ENCODE measurements at places on chromosomes 11 and 22.

GRCh38 chr22:38464992-38465672 lies 2.8 kb upstream of the KDELR3 start:
- no peak for DNase-seq

GRCh38 chr11:69307871-69308431 lies 14.0 kb downstream of the MYEOV start:
- no peak for DNase-seq

DNA sequence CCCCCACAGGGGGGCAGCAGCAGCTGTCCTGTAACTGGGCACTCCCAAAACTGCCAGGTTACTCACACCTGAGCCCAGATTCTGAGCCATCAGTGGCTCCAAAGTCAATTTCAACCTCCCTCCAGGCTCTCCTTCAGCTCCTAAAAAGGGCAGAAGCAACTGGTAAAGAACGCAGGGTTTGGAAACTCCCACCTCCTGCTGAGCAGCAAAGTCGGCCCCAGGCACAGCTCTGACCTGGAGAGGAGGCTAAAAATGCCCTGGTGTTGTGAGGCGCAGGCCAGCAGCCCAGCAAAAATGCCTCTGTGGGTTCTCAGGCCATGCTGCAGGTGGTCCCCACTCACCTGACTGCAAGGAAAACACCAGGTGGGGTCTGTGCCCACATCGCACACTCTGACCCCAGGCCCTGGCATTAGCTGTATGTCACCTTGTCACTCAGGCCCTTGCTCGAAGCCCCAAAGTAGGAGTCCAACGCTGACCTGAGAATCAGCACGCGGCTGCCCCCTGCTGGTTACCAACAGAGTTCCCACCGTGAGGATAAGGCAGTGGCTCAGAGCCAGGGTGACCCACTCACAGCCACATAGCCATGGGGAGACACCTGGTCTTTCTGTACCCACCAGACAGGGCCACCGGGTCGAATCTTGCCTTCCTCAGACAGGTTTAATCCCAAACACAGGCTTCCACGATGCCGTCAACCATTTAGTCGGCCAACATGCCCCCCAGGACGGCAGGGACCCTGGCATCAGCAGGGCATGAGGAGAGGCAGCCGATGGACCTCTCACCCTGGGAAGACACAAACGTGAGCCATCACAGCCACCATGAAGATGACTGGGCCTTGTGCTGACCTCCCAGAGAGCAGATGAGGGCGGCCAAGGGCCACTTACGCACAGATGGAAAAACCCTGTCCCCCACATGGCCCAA lies 11.1 kb downstream of the POLR3H start:
- peak; percentile 83 for DNase-seq

DNA sequence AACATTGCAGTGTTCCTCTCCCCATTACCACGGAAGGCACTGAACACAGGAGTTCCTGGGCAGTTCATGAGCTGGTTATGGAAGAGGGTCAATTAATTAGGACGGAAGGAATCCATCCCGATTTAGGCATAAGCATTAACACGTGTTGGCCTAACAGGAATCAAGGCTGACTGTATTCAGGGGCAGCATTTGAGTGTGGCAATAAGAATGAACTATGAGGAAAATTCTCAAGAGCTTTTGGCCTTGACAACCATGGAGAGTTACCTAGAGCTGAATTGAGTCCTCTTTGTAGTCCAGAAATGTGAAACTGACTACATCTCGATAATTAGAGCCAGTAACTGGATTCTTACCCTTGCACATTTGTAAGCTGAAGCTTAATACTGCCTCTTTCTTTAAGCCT lies 82.4 kb upstream of the CRTAM start:
- DNase-seq: no peak

DNA sequence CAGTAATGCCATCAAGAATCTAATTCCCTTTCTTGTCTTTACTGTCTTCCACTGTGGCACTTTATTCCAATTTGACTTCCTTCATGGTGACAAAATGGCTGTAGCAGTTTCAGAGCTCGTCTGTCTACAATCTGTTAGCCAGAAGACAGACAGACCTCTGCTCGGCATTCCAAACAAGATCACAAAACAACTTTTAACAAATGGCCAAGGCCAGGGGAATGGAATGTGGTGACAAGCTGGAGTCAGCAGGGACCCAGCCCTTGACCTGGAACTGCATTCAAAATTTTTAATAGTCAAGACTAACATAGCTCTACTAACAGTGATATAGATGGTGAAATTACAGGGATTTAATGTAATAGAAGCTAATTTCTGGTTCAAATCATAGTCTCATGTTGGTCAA lies 637.2 kb downstream of the ETS1 start:
- no peak for DNase-seq

- DNase-seq: no peak
Observed at GRCh38 chr11:105740164-105740903, 130.5 kb downstream of the GRIA4 start.

DNA sequence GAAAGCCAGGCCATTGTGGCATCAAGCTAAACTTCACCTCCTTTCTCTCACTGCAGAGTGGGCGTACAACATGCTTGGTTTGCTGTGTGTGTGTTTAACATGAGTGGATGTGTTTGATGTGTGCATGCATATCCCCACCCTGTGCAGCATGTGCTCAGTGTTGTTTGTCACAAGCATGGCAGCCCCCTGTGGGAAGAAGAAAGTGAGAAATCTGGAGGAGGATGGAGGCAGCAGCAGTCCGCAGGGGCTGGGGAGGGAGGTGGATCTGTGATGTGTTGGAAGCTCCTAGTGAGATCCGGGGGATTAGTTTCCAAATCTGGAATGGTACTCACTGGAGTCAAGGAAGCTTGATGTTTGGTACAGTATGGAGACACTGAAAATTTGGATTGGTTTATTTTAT lies 24.1 kb upstream of the CCDC134 start:
- DNase-seq: no peak

DNA sequence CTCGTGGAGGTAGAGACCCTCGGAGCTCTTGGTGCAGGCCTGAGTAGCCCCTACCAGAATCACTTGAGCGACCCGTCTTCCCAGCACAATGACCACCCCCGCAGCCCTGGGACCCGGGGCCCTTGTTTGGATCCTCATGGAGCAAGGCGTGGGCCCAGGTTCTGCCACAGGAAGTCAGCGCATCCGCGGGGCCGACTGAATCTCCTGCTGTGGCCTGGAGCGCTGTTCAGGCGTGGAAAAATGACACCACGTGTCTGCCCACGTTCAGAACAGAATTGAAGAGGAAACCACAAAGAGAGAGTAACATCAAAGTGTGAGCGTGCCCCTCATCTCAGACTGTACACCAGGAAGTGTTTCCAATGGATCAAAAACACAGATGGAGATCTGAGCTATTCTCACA lies 1479.2 kb downstream of the TBC1D22A start:
- no peak for DNase-seq

DNA sequence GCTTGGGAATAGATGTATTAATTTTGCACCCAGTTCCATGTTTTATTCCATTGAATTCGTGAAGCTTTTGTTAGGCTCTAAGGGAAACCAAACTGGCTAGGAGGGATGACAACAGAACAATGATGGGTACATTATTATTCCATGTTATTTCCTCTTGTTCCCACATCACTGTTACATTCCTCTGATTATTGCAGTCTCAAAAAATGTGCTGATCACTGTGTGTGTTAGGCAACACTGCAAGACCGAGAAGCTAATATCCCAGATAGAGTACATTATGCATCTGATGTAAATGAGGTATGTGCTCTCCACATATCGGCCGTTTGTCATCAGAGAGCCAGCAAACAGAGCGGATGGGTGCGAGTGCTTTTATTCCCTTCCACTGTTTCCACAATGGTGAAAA lies 327.9 kb downstream of the SOX6 start:
- no peak for DNase-seq

GRCh38 chr22:33105501-33105911 lies 47.3 kb upstream of the SYN3 start:
- no peak for DNase-seq

Data from ovary (tissue), 10 donors.